PC-3 (cell line): ENCODE measurements at places on chromosomes 12 and 14. TPM values are rescaled to one million over a fixed set of nuclear protein-coding genes. Genes with fewer than 3 reads are reported as not detected.

DNA sequence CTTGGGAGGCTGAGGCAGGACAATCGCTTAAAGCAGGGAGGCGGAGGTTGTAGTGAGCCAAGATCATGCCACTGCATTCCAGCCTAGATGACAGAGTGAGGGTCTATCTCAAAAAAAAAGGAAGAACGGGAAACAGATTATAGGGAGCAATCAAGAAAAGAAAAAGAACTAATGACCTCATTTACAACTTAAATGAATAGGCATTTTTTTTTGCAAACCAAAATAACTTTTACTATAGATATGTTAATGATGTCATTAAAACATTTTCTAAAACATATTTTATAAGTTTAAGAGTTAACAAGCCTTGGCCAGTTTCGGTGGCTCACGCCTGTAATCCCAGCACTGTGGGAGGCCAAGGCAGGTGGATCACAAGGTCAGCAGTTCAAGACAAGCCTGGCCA is 6.8 kb upstream of the RESF1 start:
- H3K4me3 ChIP-seq = no peak overlapping the region
- no peak overlapping the region for H3K27ac ChIP-seq
- DNase-seq = no peak
- no peaks in the 10 kb centered on the region for H3K36me3 ChIP-seq

LTBP2 gene
- total RNA-seq = 17.4 and 18.1 TPM in 2 replicates

DNA sequence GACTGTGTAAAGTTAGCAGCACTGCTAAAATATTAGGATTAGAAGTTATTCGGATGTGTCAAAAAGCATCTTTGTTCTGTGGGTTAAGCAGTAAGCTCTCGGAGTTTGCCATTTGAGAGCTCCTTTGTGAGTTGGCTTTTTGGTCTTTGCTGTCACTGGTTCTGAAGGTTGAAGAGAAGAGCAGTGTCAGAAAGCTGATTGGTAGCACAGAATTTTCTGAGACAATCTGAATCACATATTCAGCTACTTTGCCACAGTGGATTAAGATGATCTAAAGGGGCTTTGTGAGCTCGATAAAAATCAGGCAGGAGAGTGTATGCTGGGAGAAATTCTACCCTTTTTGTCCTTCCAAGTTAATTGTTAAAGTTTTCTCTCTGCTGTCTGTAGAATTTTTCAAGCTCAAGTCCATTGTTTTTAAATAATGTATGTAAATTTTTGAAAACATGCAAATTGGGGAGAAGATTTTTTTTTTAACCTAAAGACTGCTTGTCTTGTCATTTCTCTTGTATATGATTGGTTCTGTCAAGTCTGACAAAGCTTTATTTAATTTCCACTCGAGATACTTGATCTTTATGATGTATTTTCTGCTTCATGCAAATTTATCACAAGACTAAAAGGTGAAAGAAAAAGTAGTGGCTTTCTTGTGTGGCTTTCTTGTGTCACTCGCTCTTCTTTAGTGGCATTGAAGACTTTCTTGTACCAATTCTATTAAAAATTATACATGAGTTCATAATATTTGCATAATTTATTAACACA is 307.3 kb downstream of the EGLN3 start:
- no peaks in the 10 kb centered on the region for H3K27me3 ChIP-seq
- H3K36me3 ChIP-seq = no peaks in the 10 kb centered on the region
- H3K4me1 ChIP-seq = peaks cover 32% of the 10 kb centered on the region
- DNase-seq = no peak

SIX6 gene
- total RNA-seq = not detected in 2 replicates

KICS2 gene
- total RNA-seq = 11.9 and 16.4 TPM in 2 replicates

EPS8 gene
- 37.8 and 47.4 TPM in 2 replicates for total RNA-seq

DLK1 gene
- total RNA-seq = not detected in 2 replicates

GRCh38 chr12:48771588-48772112 is 17.2 kb downstream of the ADCY6 start:
- no peaks in the 10 kb centered on the region for H3K4me1 ChIP-seq
- H3K27ac ChIP-seq = no peak overlapping the region
- DNase-seq = no peak
- no peak overlapping the region for H3K4me3 ChIP-seq
- no peaks in the 10 kb centered on the region for H3K27me3 ChIP-seq
- peaks cover 25% of the 10 kb centered on the region; the same call in 1 of the 2 replicates for H3K36me3 ChIP-seq

DNA sequence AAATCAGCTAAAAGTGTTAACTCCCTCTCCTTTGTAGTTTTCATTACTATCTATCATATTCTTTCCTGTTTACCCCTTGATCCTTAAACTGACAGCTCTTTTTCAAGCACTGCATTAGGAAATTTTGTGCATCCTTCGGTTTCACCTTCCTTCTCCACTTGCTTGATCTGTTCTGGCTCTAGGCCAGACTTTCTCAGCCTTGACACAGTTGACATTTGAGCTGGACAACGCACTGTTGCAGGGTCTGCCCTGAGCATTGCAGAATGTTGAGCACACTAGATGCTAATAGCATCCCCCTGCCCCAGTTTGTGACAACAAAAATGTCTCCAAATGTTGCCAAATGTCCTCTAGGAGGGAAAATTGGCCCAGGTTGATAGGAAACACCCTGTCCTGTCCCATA is 75.4 kb upstream of the KCNJ8 start:
- H3K27ac ChIP-seq = no peak overlapping the region
- DNase-seq = no peak
- no peak overlapping the region for H3K4me3 ChIP-seq
- peaks cover 17% of the 10 kb centered on the region for H3K4me1 ChIP-seq

- no peak overlapping the region for H3K4me3 ChIP-seq
- H3K27ac ChIP-seq = peak overlapping the region; percentile 43
- H3K27me3 ChIP-seq = no peaks in the 10 kb centered on the region
- H3K36me3 ChIP-seq = no peaks in the 10 kb centered on the region
- H3K4me1 ChIP-seq = peaks cover 18% of the 10 kb centered on the region
- peak; percentile 54 for DNase-seq
Observed at GRCh38 chr12:30989754-30990153, 63.2 kb downstream of the TSPAN11 start.

DNA sequence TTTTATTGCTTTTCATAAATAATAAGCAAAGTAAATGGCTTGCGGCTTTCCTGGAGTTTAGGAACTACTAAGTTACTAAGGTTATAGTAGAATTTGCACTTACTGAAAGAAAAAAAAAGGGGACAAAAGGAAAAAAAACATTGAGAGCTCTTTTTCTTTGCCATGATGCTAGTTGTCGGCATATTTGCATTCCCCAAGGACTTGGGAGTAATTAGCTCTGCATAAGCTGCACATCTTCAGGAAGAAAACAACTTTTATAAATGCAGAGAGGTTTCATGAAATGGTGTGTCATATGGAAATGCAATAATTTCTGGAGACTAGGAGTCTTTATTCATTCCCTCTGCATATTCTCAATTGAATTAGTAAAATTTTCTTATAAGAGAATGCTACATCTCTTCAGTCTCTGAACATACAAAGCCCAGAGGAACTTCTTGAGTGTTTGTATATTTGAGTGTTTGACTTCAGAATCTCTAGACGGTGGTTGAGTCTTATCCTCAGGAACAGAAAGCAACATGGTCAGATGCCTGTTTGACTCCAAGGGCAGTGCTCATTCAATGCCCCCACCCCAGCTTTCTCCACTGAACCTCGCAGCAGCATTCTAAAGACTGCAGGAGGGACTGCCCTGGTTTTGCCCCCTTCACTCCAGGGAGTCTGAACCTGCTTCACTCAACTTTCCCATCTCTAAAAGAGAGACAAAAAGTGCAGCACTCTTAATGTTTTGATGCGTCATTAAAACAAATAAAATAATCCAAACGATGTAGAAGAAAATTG is 158.9 kb upstream of the EEA1 start:
- H3K27ac ChIP-seq = peak overlapping the region; percentile 23; the same call in 1 of the 2 replicates
- no peak for DNase-seq
- peaks cover 51% of the 10 kb centered on the region for H3K4me1 ChIP-seq
- H3K4me3 ChIP-seq = no peak overlapping the region
- H3K36me3 ChIP-seq = no peaks in the 10 kb centered on the region

DNA sequence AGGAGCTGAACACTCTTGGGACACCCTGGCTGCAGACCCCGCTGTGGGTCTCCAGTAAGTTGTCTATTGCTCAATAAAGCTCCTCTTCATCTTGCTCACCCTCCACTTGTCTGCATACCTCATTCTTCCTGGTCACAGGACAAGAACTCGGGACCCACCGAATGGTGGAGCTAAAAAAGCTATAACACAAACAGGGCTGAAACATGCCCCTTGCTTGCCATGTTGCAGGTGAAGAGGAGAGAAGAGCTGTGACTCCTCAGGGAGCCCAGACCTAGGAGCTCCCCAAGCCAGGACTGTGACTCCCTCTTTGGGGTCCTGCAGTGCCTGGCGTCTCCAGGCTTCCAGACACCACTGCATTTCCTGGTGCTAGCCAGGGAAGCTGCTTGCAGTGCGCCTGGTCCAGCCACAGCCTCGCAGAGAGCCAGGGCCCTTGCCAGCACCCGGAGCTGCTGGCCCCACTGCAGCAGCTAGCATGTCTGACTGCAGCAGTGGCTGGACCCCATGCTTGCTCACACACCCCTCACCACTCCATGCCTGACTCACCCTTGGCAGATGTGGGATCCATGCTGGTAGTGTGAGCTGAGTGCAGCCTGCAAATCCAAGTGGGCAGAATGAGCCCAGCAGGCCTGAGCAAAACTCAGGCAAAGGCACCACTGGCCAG is 37.1 kb upstream of the OR5AU1 start:
- H3K27ac ChIP-seq = no peak overlapping the region
- H3K4me3 ChIP-seq = no peak overlapping the region
- no peaks in the 10 kb centered on the region for H3K4me1 ChIP-seq
- no peak for DNase-seq
- H3K36me3 ChIP-seq = no peaks in the 10 kb centered on the region
- H3K27me3 ChIP-seq = no peaks in the 10 kb centered on the region

- H3K27me3 ChIP-seq = no peaks in the 10 kb centered on the region
- peak; percentile 99 for DNase-seq
- H3K4me1 ChIP-seq = peaks cover 36% of the 10 kb centered on the region
- peak overlapping the region; percentile 93 for H3K27ac ChIP-seq
Observed at GRCh38 chr14:64806202-64806861, 73.4 kb downstream of the SPTB start.

B4GALNT1 gene
- 39.0 and 42.3 TPM in 2 replicates for total RNA-seq

GRCh38 chr14:32602699-32603098 is 273.6 kb downstream of the AKAP6 start:
- no peaks in the 10 kb centered on the region for H3K36me3 ChIP-seq
- no peaks in the 10 kb centered on the region for H3K27me3 ChIP-seq
- H3K4me1 ChIP-seq = peaks cover 10% of the 10 kb centered on the region; the same call in 1 of the 2 replicates
- DNase-seq = no peak
- no peak overlapping the region for H3K27ac ChIP-seq
- no peak overlapping the region for H3K4me3 ChIP-seq

GRCh38 chr12:86729739-86730138 is 473.5 kb upstream of the MGAT4C start:
- no peaks in the 10 kb centered on the region for H3K36me3 ChIP-seq
- no peaks in the 10 kb centered on the region for H3K27me3 ChIP-seq
- H3K4me1 ChIP-seq = peaks cover 7% of the 10 kb centered on the region
- DNase-seq = no peak

- peaks cover 23% of the 10 kb centered on the region for H3K36me3 ChIP-seq
- no peaks in the 10 kb centered on the region for H3K4me1 ChIP-seq
- H3K4me3 ChIP-seq = no peak overlapping the region
- no peaks in the 10 kb centered on the region for H3K27me3 ChIP-seq
Observed at GRCh38 chr12:125072496-125072895, 7.3 kb downstream of the AACS start.

GRCh38 chr12:86634456-86635410 is 378.5 kb upstream of the MGAT4C start:
- DNase-seq = peak; percentile 87
- no peaks in the 10 kb centered on the region for H3K27me3 ChIP-seq
- peaks cover 16% of the 10 kb centered on the region for H3K4me1 ChIP-seq
- peak overlapping the region; percentile 15; the same call in 1 of the 2 replicates for H3K4me3 ChIP-seq
- peak overlapping the region; percentile 79 for H3K27ac ChIP-seq

GRCh38 chr12:4849115-4849541 is 60.6 kb upstream of the KCNA1 start:
- peak; percentile 32 for DNase-seq
- H3K36me3 ChIP-seq = no peaks in the 10 kb centered on the region
- H3K27ac ChIP-seq = no peak overlapping the region
- H3K27me3 ChIP-seq = no peaks in the 10 kb centered on the region

TSPAN8 gene
- 1.3 TPM in 1 of 2 replicates, not detected in the other for total RNA-seq

DNA sequence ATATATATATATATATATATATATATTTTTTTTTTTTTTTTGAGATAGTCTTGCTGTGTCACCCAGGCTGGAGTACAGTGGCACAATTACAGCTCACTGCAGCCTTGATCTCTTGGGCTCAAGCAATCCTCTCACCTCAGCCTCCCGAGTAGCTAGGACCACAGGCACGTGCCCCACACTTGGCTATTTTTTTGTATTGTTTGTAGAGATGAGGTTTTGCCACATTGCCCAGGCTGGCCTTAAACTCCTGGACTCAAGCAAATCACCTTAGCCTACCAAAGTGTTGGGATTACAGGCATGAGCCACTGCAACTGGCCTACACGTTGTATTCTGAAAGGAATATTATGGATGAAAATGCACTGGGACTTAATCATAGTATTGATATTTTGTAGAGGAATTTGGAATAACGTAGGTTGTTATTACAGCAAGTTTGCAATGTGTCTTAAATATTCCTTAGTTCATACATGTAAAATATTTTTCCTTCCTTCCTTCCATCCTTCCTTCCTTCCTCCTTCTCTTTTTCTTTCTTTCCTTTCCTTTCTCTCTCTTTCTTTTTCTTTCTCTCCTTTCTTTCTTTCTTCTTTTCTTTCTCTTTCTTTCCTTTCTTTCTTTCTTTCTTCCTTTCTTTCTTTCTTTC is 862 bp downstream of the KLRB1 start:
- no peak overlapping the region for H3K27ac ChIP-seq
- H3K36me3 ChIP-seq = no peaks in the 10 kb centered on the region
- H3K4me1 ChIP-seq = no peaks in the 10 kb centered on the region

DNA sequence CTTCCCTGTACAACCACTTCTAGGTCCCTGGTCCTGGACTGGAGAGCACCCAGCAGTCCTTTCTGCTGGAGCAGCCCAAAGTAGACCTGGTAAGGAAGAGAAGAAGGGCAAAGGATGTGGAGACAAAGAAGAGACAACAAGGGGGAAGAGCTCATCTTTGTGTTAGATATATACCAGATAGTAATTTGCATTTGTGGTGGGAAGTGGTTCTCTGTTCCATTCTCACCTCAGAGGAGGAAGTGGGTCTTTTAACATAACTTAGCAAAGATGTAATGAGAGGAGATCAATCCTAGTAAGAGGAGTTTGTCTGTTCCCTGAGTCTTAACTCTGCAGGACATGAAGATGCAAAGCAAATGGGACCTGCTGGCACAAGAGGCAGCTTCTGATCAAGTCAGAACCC is 8.0 kb downstream of the CCDC198 start:
- peaks cover 63% of the 10 kb centered on the region for H3K27me3 ChIP-seq
- H3K4me3 ChIP-seq = no peak overlapping the region
- H3K36me3 ChIP-seq = no peaks in the 10 kb centered on the region
- H3K27ac ChIP-seq = no peak overlapping the region
- no peak for DNase-seq

- H3K4me1 ChIP-seq = peaks cover 23% of the 10 kb centered on the region
- peak; percentile 54 for DNase-seq
Observed at GRCh38 chr14:30559638-30560091, 707 bp downstream of the G2E3 start.

GRCh38 chr14:34124585-34124984 is 173.7 kb upstream of the EGLN3 start:
- H3K27ac ChIP-seq = no peak overlapping the region
- H3K4me3 ChIP-seq = no peak overlapping the region
- H3K36me3 ChIP-seq = no peaks in the 10 kb centered on the region
- no peaks in the 10 kb centered on the region for H3K27me3 ChIP-seq
- no peaks in the 10 kb centered on the region for H3K4me1 ChIP-seq

SERPINA3 gene
- not detected in 2 replicates for total RNA-seq
